Activated T-cell treated with anti-CD3 and anti-CD28 coated beads, Interleukin-2, amount 50 U/mL, for 72 hours (primary cell): ENCODE measurements at places on chromosomes 6 and 20. TPM values are rescaled to one million over a fixed set of nuclear protein-coding genes. Genes with fewer than 3 reads are reported as not detected.
A peak's percentile ranks its signal among the peaks of the same experiment; 100 is the strongest.

DNA sequence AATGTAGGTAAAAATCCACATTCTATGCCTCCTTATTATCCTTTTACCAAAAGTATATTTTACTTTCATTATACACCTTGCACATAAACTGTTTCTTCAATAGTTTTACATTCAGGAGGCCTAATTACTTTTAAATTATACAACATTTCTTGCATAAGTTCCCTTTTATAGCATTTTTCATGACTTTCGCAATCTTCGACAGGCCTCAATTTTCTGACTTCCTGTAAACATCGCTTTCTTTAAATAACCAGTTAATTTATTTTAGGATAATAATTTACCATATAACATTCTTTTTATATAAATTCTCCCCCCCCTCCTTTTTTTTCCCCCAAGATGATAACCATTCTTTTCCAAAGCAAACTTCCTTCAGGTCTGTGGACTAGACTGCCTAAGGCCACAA, 9.2 kb downstream of the SLC35A1 start:
- H3K36me3 ChIP-seq, result peaks cover 11% of the 10 kb centered on the region
- H3K27me3 ChIP-seq, result no peaks in the 10 kb centered on the region
- H3K4me1 ChIP-seq, result peaks cover 20% of the 10 kb centered on the region
- H3K27ac ChIP-seq, result no peak overlapping the region

- no peak overlapping the region for H3K4me3 ChIP-seq
- no peaks in the 10 kb centered on the region for H3K27me3 ChIP-seq
- H3K27ac ChIP-seq, result no peak overlapping the region
Measured at GRCh38 chr6:162512744-162513143, 214.8 kb downstream of the PRKN start.

GRCh38 chr6:100924534-100925227, 43.6 kb upstream of the ASCC3 start:
- no peaks in the 10 kb centered on the region for H3K4me1 ChIP-seq
- no peak for DNase-seq
- H3K27ac ChIP-seq, result no peak overlapping the region
- no peak overlapping the region for H3K4me3 ChIP-seq
- H3K36me3 ChIP-seq, result no peaks in the 10 kb centered on the region
- H3K27me3 ChIP-seq, result peaks cover 15% of the 10 kb centered on the region

DNA sequence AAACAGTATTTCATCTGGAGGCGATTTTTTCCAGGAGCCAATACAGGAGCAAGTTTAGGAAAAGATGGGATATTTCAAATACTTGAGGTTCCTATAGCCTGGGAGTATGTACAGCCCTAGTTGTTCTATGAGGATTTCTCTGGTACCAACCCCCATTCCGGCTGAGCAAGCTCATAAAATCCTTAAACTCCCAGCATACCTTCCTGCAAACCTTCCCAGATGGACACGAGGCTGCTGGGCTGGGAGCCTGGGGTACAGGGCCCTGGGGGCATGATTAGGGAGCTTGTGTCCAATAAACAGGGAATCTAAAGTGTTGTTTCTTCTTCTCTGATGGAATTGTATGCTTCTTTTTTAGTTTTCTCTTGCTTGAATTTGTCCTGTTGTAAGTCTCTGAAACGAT, 1.5 kb downstream of the PRRC2A start:
- peaks cover 39% of the 10 kb centered on the region for H3K4me1 ChIP-seq
- peaks cover 20% of the 10 kb centered on the region for H3K36me3 ChIP-seq
- H3K27ac ChIP-seq, result peak overlapping the region; percentile 98
- H3K27me3 ChIP-seq, result no peaks in the 10 kb centered on the region

- no peak for DNase-seq
- no peaks in the 10 kb centered on the region for H3K27me3 ChIP-seq
- no peaks in the 10 kb centered on the region for H3K36me3 ChIP-seq
Measured at GRCh38 chr6:11613858-11614257, 76.3 kb downstream of the TMEM170B start.

DNA sequence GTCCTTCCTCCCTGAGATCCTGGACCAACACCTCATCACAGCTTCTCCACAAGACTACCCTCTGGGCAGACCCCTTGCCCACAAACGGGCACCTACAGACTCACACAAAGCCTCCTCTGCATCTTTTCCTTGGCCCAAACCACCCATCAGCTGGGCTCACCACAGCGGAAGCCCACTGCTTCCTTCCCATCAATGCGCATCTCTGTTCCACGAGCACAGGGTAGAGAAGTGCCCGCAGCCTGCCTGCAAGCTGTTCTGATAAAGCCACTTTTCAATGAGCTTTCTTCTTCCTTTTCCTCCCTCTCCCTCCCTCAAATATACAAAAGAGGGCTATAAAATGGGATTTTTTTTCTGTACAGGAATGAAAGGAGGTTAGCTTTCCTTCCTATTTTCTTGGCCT, 111.2 kb downstream of the NFATC2 start:
- H3K36me3 ChIP-seq, result peaks cover 31% of the 10 kb centered on the region
- H3K4me1 ChIP-seq, result peaks cover 77% of the 10 kb centered on the region
- H3K27me3 ChIP-seq, result no peaks in the 10 kb centered on the region
- no peak for DNase-seq
- H3K4me3 ChIP-seq, result no peak overlapping the region

DNA sequence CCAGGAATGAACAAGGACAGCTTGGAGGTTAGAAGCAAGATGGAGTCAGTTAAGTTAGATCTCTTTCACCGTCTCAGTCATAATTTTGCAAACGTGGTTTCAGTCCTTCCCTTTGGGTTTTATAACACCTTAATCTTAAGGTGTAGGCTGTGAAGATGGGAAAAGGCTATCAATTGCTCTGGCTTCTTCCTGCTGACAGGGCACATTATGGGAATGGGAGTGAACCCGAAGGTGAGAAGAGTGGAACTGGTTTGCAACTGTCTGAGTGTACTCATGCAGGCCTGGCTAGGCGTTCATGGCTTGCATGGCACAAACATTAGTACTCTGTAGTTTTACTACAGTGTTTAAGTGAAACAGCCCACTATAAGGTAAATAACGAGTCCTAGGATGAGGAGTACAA, 9.4 kb downstream of the TAF8 start:
- no peak overlapping the region for H3K4me3 ChIP-seq
- H3K27ac ChIP-seq, result peak overlapping the region; percentile 42
- peaks cover 6% of the 10 kb centered on the region for H3K4me1 ChIP-seq
- H3K27me3 ChIP-seq, result no peaks in the 10 kb centered on the region

DNA sequence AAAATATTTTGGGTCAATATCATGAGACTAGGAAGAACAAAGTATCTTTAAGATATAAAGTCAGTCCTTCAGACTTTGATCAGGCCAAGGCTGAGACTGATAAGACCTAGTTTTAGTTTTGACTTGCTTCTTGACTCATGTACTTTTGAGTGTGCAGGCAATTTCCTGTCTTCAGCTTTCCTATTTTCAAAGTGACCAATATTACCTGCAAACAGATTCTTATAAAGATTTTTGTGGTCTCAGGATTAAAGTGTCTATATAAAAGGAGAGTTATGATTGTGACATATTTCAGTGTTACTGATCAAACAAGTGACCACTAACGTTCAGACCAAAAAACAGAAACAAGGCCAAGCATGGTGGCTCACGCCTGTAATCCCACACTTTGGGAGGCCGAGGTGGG, 36.0 kb upstream of the AKIRIN2 start:
- peak overlapping the region; percentile 90 for H3K27ac ChIP-seq
- H3K36me3 ChIP-seq, result peaks cover 2% of the 10 kb centered on the region
- H3K27me3 ChIP-seq, result no peaks in the 10 kb centered on the region
- H3K4me1 ChIP-seq, result peaks cover 48% of the 10 kb centered on the region
- DNase-seq, result peak; percentile 18
- H3K4me3 ChIP-seq, result peak overlapping the region; percentile 81

- H3K4me3 ChIP-seq, result no peak overlapping the region
- no peak for DNase-seq
- H3K4me1 ChIP-seq, result no peaks in the 10 kb centered on the region
- no peaks in the 10 kb centered on the region for H3K27me3 ChIP-seq
Measured at GRCh38 chr20:58992911-58993310, 11.9 kb downstream of the NELFCD start.

GRCh38 chr6:155434096-155434495, 21.5 kb downstream of the NOX3 start:
- H3K27ac ChIP-seq, result no peak overlapping the region
- H3K4me3 ChIP-seq, result no peak overlapping the region
- DNase-seq, result no peak
- H3K27me3 ChIP-seq, result no peaks in the 10 kb centered on the region

DNA sequence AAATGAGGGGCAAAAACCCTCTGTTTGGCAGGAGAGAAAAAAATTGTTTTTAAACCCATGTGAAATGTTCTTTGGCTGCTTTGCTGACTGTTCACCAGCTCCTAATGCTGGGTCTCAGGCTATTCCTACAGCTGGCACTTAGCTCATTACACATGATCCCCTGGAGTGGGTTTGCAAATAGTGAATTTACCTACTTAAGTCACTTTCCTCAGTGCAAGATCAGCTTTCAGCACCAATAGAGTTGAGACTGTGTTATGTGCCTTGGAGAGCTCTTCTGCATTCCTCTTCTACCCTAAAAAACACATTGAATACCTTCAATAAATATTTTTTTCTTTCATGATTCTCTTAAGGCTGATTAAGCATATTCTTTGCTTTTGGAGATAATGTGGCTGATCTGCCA, 58.4 kb upstream of the PRDM1 start:
- H3K27ac ChIP-seq, result no peak overlapping the region
- DNase-seq, result no peak
- H3K36me3 ChIP-seq, result no peaks in the 10 kb centered on the region
- no peak overlapping the region for H3K4me3 ChIP-seq

The TUBB1 gene
- total RNA-seq, result not detected

The AVP gene
- total RNA-seq, result not detected

The MAPK13 gene
- total RNA-seq, result 68.2 TPM

The SGK2 gene
- total RNA-seq, result 1.7 TPM

The MLIP gene
- not detected for total RNA-seq

The RSPH4A gene
- 0.09 TPM for total RNA-seq
